Activated CD4-positive, alpha-beta T cell treated with anti-CD3 and anti-CD28 coated beads, Interleukin-2, Interleukin-4, amounts not matched to agents 100 ng/mL and 50 ng/mL, durations not matched to agents 16 hours and 8 hours (primary cell): ENCODE measurements at places on chromosomes 11 and 22.
A peak's percentile ranks its signal among the peaks of the same experiment; 100 is the strongest.

GRCh38 chr11:112019066-112019465, 6.1 kb upstream of the DLAT start:
- no peak for DNase-seq

DNA sequence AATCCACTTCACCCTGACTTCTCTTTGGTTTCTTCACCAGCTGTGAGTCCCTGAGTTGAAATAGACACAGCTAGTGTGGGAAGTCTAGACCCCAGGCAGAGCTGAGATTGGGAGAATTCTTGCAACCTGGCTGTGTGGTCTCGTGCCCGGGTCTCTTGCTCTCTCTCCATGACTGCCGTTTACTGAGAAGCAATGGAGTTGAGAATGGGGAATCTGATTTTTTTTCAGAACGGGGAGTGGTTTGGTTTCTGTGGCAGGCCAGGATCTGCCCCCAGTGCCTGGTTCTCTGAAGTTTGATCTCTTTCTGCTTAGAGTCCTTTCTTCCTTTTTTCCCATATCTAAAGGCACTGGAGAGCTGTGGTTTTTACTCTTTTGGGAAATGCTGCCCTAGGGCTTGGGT, 1.5 kb downstream of the SIDT2 start:
- DNase-seq = no peak

DNA sequence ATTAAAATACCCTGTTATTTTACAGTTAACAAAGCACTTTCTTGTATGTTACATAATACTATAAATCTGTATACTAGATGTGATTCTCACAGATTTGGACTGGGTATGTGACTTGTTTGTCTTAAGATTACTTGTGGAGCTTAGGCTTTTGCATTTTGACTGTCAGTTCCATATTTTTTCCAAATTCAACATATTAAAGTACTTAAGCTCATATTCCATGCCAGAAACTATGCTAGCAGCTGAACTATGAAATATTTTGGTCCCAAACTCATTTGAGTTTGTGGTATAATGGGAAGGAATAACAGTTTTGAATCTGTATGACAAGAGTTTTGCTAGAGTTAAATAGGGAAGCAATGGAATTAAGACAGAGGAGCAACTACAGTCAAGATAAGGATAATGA, 841.4 kb downstream of the JRKL start:
- DNase-seq = no peak

- DNase-seq = no peak
Observed at GRCh38 chr22:46602025-46602424, 18.2 kb upstream of the GRAMD4 start.

GRCh38 chr11:819943-820649, 1.4 kb downstream of the PNPLA2 start:
- DNase-seq = peak; percentile 90

DNA sequence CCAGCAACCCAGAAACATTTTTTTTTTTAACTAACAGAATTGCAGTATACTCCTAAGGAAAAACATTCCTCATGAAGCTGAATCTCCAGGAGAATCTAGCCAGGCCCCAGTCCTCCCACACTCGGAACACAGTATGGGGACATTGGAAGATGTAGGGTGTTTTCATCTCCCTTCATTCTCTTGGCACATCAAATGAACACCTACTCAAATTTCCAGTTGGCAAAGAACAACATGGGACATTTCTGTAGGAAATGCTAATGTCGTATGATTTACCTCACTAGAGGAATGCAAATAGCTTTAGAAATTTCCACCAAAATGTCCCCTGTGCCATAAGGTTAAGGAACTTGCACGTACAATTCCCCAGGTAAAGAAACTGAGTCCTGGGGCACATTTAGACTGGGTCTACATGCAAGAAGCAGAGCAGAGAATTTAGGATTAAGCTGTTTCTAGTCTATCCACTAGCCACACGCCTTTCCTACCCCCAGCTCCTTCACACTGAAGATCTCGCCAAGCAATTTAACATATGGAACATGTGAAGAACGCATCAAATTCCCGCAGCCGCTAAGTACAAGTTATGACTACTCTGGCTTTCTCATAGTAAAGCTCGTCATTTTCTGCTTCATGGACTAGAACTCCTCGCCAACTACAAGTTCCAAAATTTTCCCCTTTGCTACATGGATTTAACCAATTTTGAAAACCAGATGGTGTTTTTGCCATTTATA, 2.9 kb upstream of the CADM1 start:
- DNase-seq = no peak

DNA sequence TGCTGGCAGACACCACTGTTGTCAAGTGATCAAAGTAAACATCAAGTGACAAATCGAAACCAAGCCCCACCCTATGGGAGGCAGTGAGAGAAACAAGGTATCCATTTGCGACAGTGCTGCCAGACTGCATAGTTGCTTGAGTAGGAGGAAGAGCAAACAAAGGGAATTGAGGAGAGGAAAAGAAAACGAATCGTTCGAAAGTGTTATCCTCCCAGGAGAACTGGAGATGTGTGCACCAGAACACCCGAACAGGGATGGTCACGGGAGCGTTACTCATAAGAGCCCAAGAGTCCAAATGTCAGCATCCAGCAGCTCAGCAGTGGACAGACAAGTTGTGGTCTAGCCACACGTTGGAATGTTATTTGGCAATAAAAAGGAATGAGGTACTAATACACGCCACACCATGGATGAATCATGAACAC, 58.4 kb upstream of the NUP50 start:
- DNase-seq = no peak

DNA sequence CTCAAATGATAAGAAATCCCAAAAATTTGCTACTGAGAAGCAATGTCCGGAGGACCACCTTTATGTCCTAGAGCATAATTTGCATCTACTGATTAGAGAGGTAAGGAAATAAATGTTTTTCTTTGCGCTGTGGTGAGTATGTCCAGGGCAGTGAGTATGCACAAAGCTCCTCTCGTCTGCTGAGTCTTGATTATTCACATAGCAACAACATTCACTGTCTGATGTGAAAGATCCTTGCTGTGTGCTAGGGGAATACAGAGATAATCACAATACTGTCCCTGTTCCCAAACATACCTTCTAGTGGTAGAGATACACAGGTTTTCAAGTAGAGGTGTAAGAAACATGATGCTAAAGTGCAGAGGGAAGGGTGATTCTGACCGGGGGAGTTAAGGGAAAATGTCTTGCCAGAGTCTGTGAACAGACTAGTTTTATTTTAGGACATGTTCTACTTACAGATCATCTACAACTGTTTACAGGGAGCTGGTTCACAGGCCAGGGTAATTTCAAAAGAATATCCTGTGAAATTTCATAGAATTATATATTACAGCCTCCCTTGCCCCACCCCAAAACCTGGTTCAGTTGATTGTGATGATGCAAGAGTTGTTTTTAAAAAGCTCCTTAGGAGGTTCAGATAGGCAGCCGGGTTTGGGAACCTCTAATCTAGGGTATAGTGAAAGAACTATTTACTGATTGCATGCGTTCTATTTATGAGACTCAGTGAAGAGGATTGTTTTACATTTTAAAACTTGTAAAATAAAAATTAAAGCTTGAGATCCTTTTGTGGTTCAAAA, 12.6 kb downstream of the MED17 start:
- no peak for DNase-seq

- peak; percentile 35 for DNase-seq
Observed at GRCh38 chr11:64285885-64286800, 495 bp downstream of the GPR137 start.

GRCh38 chr11:129608711-129609110, 206.9 kb upstream of the TMEM45B start:
- no peak for DNase-seq

- no peak for DNase-seq
Observed at GRCh38 chr11:43819926-43820325, 60.7 kb upstream of the ALKBH3 start.

DNA sequence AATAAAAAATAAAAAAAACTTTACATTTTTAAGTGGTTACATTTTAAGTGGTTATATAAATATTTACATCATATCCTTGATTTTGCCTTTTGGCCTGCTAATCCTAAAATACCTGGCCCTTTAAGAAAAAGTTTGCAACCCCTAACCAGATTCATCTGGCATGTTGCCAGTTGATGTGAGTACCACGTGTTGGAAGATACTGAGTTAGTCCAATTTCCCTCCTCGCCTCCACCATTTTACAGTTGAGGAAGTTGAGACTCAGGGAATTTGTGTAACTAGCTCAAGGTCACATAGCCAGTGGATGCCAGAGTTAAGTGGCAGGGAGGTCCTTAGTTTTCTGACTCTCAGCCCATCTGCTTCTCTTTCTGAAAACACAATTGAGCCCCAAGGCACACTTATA, 5.1 kb downstream of the ELF5 start:
- no peak for DNase-seq

DNA sequence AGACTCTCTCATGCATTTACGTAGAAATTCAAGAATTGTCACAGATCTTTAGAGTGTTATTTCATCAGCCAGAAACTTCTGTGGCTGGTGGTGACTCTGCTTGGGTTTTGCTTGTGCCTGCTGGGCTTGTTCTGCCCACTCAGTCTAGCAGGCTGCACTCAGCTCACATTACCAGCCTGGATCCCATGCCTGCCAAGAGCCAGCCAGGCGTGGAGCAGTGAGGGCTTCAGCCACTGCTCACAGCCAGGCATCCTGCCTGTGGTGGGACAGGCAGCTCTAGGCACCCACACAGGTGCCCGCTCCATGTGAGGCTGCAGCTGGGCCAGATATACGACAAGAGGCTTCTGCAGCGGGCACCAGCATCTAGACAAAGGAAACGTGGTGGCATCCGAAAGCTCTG, 1213.3 kb upstream of the RAG2 start:
- no peak for DNase-seq

GRCh38 chr11:121023848-121024751, at the start of gene TBCEL:
TSS of gene TBCEL (plus strand) at chr11:121024102. CDS start at chr11:121045691, 21,589 bp downstream.
- peak; percentile 88 for DNase-seq

DNA sequence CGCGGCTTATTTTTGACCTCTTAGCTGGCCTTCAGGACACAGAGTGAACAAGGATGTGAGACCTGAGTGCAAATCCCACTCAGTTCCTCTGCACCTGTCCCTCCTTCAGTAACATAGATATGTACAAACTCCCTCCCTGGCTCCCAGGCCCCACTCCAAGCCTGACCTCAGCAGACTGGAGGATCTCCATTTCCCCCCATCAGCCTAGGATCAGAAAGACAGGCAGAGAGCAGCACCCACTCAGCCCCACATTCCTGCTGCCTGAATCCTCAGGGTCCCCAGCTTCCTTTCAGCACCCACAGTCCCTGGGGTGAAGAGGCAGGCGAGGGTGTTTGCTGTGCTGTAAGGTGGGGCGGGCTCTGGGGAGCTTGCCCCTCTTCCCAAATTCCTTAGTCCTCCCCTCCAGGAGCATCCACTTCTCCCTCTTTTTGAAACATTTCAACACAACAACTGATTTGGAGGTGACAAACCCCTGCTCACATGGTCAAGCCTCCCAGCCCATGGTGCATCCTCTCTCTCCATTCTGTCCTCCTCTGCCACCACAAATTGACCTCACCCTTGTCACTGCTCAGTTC, 151.1 kb downstream of the FEZ1 start:
- DNase-seq = no peak

GRCh38 chr11:125404811-125405790, 91.0 kb downstream of the FEZ1 start:
- peak; percentile 66 for DNase-seq

DNA sequence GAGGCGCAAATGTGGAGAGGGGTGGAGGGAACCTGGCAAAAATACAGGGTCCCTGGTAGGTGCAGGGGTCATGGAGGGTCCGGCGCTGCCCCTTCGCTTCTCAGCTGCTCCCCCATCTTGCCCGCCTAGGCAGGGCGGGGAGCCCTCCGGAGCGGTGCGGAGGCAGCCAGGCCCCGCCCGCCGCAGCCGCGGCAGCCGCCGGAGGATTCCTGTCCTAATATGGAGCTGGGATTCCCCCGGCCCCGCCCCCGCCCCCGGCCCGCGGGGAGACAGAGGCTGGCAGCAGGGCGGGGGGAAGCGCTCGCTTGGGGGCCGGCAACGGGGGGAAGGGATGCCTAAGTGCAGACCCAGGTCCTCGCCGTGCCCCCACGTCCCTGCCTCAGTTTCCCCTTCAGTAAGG, 1.0 kb upstream of the NPAS4 start:
- DNase-seq = no peak

GRCh38 chr22:42820045-42820763, 36.9 kb downstream of the ARFGAP3 start:
- DNase-seq = no peak

DNA sequence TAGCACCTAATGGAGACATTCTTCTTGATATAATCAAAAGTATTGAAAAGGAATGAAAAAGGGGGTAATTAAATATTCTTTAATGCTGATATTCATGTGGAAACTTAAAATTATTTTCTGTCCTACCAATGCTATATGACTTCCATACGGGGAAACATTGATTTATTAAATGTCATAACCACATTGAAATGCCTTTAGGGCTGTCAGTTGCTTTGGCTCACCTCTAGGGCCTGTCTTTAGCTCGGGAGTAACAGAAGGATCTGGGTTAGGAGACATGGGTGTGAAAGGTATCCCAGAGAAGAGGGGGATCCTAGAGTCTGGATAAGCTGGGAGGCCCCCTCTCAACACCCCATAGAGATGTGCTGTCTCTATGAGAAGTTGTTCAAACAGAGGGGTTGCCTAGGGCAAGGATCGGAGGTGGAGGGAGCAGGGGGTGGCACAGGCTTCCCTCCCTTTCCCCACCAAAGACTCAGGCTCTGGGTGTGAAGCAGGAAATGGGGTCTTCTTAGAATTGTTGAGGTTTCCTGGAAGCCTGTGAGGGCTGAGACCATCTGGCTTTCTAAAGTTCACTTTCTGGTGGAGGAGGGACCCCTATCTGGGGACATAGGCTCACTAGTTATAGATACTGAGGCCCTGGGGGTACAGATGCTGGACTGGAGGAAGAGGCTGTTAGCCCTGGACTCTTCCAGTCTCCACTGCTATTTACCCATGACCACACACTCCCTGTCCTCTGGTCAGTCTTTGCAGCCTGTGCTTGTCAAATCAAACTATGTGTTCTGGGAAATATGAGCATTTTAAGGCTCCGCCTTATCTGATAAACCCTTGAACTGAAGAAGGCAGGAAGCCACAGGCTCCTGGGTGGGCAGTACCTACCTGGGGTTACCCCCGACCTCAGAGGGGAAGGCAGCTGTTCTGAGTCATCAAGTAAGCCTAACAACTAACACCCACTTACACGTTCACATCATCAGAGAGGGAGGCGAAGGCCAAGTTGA, 55.8 kb upstream of the RRAS2 start:
- peak; percentile 87 for DNase-seq

DNA sequence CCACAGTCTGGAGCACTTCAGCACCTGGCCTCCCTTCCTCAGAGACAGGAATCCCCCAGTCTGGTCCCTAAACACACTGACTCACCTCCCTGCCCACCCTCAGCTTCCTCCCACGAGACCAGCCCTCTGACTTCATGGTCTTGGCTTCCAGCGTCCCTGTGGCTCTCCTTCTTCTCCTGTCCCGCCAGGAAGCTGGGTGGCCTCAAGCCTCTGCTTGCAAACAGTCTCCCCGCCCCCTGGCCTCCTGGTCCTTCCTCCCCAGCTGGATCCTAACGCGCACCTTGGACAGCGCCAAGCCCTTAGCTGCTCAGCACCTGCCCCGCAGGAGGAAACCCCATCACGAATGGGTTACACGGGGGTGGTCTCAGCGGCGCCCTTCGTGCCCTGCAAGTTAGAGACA, 4.5 kb downstream of the NCF4 start:
- DNase-seq = no peak

- DNase-seq = no peak
Observed at GRCh38 chr22:38684895-38685294, 3.1 kb downstream of the TOMM22 start.

GRCh38 chr11:124672536-124673215, 863 bp downstream of the SIAE start:
- no peak for DNase-seq

- peak; percentile 11 for DNase-seq
Observed at GRCh38 chr22:21447694-21448402, 19.3 kb upstream of the TMEM191C start.
